HuH-7 (cell line): ENCODE measurements at places on chromosomes 4 and X.

GRCh38 chr4:173243917-173244658 lies 75.5 kb downstream of the GALNT7 start:
- no peak for DNase-seq

GRCh38 chrX:29315931-29316330 lies 728.7 kb downstream of the IL1RAPL1 start:
- DNase-seq, result no peak

GRCh38 chr4:15657366-15657765 lies 2.2 kb upstream of the FBXL5 start:
- no peak for DNase-seq

- DNase-seq, result no peak
Observed at GRCh38 chr4:2623442-2623841, 87.0 kb downstream of the FAM193A start.

- DNase-seq, result peak; percentile 11
Observed at GRCh38 chr4:45944000-45944399, 179.9 kb downstream of the GABRG1 start.

DNA sequence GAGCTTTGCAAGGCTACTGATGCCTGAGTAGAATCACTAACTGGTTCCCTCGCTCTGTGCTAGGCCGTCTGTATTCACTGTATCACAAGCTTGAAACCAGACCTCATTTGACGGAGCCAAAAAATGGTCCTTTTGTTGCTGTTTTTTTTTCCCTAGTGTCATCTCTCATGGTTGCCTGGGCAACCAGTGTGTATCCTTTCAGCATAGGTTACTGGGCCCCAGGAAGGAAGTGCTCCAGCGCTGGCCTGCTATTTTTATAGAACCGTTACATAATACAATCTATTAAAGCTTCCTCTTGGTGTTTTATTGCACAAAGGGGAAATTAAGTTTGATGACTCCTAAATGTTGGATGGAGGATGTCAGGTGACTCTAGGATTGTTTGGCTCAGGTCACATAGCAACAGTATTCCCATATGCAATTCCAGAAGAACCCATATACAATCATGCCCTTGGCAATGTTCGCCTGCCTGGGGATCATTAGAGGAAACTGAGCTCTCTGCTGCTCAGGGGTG lies 220.4 kb downstream of the SPRY1 start:
- DNase-seq, result no peak

DNA sequence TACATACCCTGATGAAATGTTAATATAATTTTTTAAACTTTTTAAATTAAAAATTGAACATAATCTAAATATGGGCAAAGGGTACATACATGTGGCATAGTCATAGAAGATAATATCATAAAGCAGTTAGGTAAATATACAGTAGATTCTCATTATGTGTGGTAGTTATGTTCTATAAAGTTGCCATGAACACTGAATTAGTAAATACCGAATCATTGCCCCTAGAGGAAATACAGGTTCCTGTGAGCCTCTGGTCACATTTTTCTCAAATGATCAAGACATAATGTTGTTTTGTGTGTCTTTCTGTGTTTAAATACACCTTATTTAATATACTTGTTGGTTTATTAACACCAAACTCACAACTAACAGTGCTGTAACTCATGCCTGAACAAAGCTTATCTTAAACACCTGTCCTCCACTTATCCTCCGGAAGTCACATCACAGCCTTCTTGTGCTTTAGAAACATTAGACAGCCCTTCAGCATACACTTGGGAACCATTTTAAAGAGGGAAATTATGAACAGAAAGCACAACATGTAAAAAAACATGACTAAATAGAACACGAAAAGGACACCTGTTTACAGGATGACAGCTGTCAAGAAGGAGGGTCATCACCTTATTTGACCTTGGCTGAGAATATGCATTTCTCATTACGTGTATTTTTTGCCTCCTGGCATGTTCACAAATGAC lies 169.4 kb upstream of the NAP1L5 start:
- DNase-seq, result no peak

GRCh38 chr4:163048447-163048846 lies 118.2 kb downstream of the NAF1 start:
- peak; percentile 31 for DNase-seq

DNA sequence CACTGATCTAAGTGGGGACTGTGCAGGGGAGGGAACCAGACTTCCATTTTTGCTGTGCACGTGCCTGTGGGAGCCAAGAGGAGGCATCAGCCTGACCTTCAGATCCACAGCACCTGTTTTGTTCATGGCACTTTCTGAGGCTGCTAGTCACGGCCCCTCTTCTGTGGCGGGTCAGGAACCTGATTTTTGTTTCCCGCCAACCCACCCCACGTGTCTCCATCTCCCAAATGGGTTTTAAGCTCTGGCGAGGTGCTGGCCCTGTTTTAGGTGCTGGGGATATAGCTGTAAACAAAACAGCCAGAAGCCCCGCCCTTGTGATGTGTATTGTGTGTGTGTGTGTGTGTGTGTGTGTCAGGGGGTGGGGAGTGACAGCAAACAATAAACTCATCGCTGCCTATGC lies 60.4 kb upstream of the GRPEL1 start:
- DNase-seq, result no peak

DNA sequence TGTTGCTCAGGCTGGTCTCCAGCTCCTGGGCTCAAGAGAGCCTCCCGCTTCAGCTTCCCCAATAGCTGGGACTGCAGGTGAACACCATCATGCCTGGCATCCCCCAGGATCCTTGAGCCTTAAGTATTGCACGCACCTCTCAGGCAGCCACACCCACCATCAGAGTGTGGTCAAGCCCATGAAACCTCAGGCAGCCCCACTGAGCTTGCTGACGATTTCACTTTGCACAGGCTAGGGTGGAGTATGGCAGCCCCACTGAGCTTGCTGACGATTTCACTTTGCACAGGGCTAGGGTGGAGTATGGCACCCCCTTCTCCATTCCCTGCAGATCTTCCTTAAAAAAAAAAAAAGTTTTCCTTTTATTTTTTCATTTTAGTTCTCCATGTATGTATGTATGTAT lies 57.2 kb downstream of the RHOXF2B start:
- DNase-seq, result no peak

DNA sequence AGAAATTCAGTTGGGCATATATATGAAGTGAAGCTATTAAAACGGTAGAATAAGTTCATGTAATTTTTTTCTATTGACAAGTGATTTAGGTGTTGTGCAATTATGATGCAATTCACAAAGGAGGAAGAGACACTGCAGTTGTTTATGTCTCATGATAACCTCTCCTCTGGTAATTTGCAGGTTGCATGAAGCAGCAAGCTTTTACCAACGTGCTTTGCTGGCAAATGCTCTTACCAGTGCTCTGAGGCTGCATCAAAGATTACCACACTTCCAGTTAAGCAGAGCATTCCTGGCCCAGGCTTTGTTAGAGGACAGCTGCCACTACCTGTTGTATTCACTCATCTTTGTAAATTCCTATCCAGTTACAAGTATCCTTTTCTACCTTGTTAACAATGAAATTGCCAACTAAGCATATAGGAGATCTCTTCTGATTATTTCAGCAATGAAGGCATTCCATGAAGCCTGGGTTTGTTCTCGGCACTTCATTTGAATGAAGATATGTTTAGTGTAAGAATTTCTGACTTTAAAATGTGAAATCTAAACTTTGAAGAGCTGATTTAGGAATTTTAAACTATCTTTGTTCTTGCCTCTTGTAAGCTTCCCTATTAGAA lies 3.9 kb downstream of the TMEM33 start:
- DNase-seq, result peak; percentile 13

- DNase-seq, result no peak
Observed at GRCh38 chrX:22135994-22136684, 104.0 kb downstream of the PHEX start.

GRCh38 chr4:26459756-26460530 lies 30.3 kb downstream of the CCKAR start:
- DNase-seq, result no peak

- DNase-seq, result no peak
Observed at GRCh38 chrX:95718746-95719145, 965.9 kb upstream of the DIAPH2 start.

DNA sequence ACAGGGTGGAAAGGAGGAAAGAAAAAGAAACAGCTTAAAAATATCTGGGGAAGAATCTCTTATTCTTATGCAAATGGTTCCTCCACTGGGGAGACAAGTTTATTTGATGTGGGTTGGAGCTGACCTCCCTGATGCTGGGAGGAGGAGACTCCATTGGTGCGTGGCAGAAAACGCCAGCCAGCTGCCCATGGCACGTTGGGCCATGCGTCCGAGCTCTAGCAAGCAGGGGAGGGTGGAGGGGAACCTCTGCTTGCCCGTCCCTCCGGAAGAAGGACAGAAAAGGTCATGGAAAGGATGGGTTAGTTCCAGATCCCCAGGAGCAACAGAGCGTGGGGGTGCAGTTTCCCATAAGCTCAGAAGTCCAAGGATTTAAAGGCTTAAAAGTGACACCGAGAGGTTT lies 210.4 kb downstream of the KLHL4 start:
- DNase-seq, result no peak

DNA sequence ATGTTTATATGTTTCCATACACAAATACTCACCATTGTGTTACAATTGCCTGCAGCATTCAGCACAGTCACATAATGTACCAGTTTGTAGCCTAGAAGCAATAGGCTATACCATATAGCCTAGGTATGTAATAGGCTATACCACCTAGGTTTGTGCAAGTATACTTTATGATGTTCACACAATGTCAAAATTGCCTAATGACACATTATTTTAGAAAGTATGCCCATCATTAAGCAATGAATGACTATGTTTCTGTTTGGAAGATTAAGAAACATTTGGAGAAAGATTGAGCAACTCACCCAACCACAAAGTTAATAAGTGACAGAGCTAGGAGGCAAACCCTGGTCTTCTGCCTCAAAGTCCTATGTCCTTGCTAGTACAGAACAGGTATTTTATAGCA lies 96.8 kb upstream of the GRIA3 start:
- no peak for DNase-seq

GRCh38 chr4:140014284-140014683 lies 139.7 kb downstream of the MAML3 start:
- no peak for DNase-seq

DNA sequence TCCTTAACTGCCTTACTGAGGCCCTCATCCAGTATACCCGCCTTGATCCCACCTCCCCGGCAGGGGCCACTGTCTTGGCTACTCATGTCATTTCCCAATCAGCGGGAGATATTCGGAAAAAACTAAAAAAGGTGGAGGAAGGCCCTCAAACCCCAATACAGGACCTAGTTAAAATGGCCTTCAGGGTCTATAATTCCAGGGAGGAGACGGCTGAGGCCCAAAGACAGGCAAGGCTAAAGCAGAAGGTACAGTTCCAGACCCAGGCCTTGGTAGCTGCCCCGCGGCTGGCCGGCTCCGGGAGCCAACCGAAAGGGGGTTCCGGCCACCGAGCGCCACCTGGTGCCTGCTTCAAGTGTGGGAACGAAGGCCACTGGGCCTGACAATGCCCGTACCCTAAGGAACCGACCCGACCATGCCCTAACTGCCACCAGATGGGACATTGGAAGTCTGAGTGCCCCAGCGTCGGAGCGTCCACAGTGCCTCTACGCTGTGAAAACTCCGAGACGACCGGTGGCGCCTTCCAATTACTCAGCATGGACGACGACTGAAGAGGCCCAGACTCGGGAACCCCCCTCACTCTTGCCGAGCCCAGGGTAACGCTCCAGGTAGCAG lies 959.6 kb downstream of the RPA4 start:
- DNase-seq, result no peak

DNA sequence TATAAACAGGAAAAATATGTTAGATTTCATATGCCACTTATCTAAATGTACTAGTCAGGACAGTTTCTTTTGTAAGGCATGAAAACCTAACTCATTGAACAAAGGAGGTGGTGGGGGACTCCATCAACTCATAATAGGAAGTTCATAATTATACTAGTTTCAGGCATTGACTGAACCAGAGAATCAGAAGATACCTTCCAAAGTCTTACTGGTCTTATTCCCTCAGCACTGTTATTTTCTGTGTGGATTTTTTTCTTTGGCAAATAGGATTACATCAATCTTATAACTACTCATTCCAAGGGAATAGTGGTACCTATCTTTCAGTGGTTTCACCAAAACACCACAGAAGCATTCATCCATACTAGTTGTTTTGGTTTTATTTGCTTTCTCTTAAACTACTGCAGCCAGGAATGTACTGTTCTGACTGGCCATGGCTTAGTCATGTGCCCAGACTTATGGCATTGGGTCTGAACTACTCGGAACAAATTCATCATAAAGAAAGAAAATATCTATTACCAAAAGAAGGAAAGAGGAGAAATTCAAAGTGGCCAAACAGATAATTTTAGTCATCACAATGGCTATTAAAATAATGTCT lies 273.9 kb downstream of the ARAP2 start:
- no peak for DNase-seq

GRCh38 chr4:121236353-121237068 lies 72.4 kb upstream of the TNIP3 start:
- no peak for DNase-seq

DNA sequence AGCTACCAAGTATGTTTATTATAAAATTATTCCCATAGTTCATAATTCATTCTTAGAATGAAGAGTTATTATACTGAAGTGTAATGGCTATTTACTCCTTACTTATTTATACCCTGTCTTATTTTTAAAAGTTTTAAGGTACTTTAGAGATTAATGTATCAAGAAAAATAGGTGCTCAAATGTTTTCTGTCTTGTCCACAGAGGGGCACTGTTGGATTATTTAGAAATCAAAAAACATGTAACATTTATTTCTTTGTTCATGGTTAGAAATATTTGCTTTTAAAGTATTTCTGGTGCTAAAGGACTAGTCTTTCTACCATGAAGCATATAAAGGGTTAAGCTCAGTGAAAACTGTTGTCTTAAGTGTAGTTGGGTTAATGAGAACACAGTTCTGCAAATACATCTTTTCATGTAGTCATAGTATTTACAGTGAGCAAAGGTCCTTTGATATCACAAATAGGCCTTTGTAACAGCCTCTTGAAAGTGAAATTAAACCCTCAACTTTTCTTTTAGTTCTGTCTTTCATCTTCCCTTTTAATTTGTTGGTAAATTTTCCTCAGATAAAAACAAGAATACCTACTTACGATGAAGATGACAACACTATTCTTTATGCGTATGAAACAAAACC lies 7.7 kb downstream of the SCML1 start:
- DNase-seq, result peak; percentile 6

DNA sequence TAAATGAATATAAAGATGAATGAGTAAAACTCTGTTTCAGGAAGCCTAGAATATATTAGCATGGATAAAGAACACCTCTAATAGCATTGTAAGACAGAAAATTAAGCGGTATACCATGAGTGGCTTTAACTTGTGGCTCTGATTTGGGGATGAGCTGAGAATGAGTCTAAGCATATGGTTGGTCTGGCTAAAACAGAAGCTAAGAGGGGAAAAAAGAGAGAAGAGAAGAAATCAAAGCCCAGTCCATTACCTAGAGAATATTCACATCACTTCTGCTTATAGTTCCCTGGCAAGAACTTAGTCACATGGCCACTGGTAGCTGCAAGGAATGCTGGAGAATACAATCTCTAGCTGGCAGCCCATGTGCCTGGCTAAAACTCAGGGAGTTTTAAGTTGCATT lies 414.5 kb downstream of the PRDM5 start:
- no peak for DNase-seq
